ENCODE measurements at places on chromosomes 13 and 19.

DNA sequence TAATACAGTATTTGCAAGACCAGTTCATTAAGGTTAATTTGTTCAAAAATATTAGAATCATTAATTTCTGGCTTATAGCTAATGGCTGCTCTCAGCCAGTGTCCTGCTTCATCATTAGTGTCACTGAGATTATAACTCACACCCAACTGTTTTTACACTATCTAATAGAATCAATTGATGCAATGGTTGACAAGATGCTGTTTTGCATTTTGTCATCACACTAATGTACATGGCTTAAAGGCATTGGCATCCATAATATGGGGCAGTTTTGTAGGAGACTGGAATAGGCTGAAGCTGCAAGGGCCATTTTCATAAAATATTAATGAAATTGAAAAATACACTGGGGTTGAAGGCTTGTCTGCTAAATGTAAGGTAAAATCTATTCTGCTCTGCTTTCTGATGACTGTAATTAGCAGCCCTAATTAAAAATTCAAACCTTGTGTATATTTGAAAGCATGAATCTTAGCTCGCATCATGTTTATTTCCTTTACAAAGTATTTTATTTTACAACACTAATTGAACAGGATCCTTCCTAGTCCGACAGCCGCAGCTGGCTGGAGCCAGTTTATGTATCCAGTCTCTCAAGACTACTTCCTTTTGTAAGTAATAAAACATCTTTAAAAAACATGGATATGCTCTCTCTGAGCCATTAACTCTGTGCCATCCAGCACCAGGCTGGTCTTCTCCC lies 296.7 kb downstream of the POU4F1 start:
- DNase-seq = no peak

DNA sequence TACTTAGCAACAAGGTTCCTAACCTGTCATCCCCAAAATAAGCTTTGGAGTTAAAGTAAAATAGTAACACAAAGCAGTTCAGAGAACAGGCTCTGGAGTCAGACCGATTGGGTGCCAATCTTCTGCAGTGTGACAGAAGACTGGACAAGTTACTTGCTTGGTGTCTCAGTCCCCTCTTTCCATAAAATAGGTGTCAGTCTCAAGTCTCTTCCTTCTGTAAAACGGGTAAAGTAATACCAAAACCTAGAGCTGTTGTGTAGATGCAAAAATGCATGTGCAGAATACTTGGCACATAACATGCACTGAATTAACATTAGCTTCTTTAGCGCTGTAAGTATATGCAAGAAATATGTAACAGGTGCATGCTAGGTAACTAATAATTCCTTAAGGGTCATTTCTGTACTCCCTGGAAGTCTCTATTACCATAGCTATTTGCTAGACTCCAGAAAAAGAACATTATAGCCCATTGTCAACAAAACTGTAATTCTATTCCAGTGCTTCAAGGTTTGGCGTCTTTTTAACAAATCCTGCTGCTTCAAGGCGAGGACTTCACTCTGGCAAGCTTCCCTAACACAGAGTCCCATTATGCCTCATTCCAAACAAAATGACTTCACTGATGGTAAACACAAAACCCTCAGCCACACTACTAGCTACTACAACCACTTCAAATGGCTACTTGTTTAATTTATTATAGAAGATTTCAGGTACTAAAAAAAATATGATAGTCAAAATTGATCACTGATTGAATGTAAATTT lies 32.8 kb downstream of the ELF1 start:
- no peak for DNase-seq

GRCh38 chr19:4062419-4063368 lies 4.0 kb downstream of the ZBTB7A start:
- DNase-seq = no peak

- no peak for DNase-seq
These were observed 160.5 kb downstream of the LACC1 start for GRCh38 chr13:44040070-44040817.

- no peak for DNase-seq
These were observed 11.8 kb upstream of the KATNAL1 start for GRCh38 chr13:30319130-30319529.

DNA sequence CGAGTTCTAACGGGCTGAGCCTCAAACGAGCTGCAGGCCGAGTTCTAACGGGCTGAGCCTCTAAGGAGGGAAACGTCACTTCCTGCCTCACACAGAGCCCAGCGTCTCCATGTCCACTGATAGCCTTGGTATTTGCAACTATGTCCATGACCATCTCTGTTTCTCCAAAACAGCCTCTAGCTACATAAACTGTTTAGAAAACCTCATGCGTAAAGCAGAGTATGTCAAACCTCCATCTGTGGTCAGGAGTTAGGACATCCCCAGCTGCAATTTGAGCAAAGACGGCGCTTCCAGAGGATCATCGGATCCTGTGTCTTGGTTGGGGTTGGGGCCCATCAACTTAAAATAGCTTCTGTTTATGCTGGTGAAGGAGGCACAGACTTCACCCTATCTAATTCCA lies 20.8 kb downstream of the RASA3 start:
- DNase-seq = no peak

DNA sequence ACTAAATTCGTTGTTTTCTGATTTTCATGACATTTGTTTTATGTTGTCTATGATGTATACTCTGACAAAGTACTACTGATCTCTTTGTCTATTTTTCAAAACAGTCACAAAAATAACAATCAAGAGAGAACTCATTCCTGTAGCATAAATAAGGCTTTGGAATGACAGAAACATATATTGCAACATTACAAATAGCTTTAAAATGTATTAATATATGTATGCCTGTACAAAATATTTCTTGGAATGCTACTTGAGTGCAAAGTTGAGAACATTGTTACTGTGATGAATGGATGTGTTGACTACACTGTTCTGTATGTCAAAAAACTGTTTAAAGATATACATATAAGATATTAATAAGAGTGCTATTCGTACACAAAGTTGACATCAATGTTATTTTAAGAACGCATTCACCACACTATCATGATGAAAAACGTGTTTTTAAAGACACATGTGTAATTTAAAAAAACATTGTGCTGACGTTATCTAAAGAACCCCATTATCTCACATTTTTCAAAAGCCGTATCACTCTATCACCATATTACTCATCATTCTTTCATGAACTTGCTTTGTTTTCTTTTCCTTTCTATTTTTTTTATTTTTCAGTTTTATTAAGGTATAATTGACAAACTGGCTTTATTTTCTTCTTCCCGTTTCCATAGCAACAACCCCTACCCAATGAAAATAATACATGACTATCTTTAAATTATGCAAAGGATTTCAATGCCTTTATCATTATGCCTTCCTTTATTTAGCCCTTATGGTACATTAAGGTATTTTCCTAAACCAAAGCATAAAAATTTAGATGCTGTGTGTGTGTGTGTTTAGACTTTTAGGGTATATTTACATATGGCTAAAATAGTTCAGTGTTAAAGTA lies 918.8 kb downstream of the SLITRK1 start:
- no peak for DNase-seq

- no peak for DNase-seq
These were observed 9.5 kb upstream of the TSPAN16 start for GRCh38 chr19:11286312-11286974.

GRCh38 chr19:48051335-48052033 lies 7.6 kb upstream of the CABP5 start:
- no peak for DNase-seq

GRCh38 chr19:34254698-34255432 lies 511 bp downstream of the GARRE1 start:
- peak; percentile 73 for DNase-seq

- no peak for DNase-seq
These were observed 83.1 kb upstream of the TUBA3C start for GRCh38 chr13:19264711-19265110.

DNA sequence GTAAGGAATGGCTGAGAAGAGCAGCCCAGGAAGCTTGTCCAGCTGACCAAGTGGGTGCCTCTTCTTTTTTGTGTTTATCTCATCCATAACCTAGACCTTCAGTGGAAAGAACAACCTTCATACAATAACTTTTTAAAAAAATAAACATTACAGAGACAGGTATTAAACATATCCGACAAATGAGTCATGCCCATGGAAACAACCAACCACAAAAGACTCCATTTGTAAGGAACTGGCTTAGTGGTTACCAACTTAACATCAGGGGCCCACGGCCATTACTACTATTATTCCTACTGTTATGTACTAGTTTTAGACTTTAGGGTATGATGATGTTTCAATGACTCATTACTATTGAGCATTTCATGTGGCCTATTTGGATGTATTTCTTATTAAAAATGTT lies 191.7 kb upstream of the SERP2 start:
- DNase-seq = peak; percentile 20
